Kidney (tissue), 22 donors: ENCODE measurements at places on chromosomes 12 and 14. TPM values are rescaled to one million over a fixed set of nuclear protein-coding genes. Genes with fewer than 3 reads are reported as not detected.

- DNase-seq, result no peak
These were observed 9.1 kb downstream of the CRACR2A start for GRCh38 chr12:3743803-3744202.

DNA sequence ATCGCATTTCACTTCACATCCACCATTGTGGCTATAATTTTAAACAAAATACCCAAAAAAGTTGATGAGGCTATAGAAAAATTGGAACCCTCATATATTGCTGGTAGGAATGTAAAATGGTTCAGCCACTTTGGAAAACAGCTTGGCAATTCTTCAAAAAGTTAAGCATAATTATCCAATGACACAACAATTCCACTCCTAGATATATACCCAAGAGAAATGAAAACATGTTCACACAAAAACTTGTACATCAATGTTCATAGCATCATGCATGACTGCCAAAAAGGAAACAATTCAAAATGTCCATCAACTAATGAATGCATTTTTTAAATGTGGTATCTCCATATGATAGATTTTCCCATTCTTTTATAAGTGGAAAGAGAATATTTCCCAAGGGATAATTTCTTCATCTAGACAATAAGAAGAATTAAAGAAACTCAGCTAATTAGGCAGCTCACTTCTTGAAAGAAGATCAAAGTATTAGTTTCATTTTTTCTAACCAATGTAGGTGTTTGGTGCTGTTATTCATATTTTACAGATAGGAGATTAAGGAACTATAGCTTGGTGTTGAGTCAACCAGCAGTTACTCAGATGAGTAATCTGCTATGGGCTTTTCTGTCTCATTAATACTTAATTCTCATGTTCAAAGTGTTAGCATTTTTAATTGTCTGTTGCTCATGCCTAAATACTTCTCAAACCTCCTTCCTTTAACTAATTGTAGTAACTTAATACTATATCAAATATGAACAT, 32.8 kb downstream of the YEATS4 start:
- DNase-seq, result no peak

- DNase-seq, result no peak
These were observed 88.7 kb upstream of the GRIP1 start for GRCh38 chr12:66767536-66767935.

- DNase-seq, result no peak
These were observed 2.1 kb upstream of the DNAJC22 start for GRCh38 chr12:49344486-49345050.

DNA sequence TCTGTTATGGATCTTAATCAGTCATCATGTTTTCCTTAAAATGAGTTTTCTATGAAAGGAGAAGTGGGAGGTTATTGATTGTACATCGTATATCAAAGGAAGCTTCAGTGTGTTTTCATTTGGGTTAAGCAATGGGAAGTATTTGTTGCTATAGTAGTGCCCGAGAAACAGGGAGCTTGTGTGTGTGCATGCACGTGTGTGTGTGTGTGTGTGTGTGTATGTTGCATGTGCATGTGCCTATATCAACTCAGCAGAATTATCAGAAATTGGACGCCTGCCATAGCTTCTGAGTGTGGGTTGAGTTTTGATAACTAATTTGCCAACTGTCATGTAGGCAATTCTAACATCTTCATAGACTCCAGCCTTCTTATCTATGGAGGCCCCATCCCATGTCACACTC, 246.1 kb upstream of the CRY1 start:
- no peak for DNase-seq

DNA sequence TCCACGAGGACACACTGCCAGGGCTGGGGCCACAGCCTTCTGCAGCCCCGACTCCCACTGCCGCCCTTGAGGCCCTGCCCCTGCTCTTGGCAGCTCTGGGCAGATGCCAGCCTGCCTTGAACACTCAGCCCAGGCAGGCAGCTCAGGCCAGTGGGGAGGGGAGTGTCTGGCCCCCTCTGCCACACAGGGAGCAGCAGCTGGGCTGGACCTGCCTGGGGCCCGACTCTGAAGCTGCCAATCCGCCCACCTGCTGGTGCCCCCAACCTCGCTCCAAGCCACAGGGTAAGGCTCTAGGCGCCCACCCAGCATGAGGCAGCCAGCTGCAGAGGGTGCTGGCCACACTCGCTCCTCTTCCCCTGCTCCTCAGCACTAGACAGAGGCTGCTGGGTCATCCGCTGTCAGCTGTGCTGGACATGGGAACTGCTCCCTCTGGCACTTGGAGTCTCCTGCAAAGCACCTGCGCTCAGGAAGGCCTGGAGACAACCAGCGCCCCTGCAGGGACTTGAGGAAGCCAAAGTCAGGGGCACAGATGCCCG, 24.6 kb upstream of the NUDT14 start:
- DNase-seq, result no peak

- no peak for DNase-seq
These were observed 1628.8 kb upstream of the SEL1L start for GRCh38 chr14:83162361-83162929.

DNA sequence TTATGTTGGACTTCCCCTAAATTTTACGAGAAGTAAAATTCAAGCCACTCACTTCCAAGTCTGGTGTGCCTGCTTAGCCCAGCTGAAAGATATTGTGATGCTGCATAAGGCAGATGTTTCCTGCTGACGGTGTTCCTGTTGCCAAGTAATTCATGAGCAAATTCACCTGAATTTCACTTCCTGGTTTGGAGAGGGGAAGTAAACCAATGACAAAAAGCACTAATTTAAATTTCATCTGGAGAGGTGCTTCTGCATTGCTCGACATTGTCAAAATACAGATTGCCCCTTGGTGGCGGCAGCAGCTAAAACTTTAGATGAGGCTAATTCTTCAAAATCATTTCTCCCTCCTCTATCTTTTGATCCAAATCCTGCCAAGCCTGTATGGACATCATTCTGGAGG, 281.1 kb downstream of the AACS start:
- no peak for DNase-seq

DNA sequence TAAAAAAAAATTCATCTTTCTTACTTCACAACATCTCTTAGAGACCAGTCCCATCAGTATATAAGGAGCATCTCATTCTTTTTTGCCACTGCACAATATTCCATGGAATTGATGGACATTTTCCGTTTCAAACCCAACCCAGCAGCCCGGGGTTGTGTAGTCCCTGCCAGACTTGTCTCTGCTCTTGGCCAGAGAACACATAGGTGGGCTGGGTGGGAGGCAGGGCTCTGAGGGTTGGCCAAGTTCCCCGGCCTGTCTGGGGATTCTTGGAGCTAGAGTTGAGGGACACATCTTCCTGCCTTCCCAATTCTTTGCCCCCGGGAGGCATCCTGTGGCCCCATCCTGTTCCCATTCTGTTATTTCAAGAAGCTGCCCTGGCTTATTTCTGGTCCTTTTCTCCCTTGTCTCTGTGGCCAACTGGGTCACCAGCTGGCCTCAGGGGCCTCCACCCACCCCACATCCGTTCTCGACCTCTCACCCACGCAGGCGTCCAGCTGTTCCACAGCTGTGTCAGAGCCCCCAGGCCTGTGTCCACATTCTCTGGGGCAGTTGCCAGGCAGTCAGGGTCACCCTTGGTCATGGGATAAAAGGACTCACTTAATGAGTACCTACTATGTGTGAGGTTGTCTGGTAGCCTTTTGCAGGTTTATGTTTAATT, 52.0 kb upstream of the CCDC63 start:
- peak; percentile 65 for DNase-seq

- no peak for DNase-seq
These were observed 235.4 kb downstream of the FSCB start for GRCh38 chr14:44271637-44272036.

DNA sequence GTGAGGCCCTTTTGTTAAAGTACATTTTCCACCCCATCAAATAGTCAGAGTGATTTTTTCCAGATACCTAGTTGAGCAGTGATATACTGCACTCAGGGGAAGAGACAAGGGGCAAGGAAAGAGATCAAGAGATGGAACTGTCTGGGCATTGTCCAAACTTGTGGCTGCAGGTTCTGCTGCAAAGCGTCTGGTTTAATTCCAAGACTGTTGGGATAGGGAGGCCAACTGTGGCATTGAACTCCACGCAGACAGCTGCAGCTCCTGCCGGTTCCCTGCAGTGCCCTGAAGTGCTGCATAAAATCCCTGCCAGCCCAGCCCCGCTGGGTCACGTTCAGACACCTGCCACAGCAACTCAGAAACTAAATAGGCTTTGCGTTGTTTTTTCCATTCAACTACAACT, 30.5 kb downstream of the RPH3A start:
- DNase-seq, result no peak

GRCh38 chr12:111156304-111156703, 212.6 kb downstream of the PHETA1 start:
- DNase-seq, result no peak

GRCh38 chr12:5309654-5310053, 122.3 kb upstream of the NTF3 start:
- peak; percentile 42 for DNase-seq

DNA sequence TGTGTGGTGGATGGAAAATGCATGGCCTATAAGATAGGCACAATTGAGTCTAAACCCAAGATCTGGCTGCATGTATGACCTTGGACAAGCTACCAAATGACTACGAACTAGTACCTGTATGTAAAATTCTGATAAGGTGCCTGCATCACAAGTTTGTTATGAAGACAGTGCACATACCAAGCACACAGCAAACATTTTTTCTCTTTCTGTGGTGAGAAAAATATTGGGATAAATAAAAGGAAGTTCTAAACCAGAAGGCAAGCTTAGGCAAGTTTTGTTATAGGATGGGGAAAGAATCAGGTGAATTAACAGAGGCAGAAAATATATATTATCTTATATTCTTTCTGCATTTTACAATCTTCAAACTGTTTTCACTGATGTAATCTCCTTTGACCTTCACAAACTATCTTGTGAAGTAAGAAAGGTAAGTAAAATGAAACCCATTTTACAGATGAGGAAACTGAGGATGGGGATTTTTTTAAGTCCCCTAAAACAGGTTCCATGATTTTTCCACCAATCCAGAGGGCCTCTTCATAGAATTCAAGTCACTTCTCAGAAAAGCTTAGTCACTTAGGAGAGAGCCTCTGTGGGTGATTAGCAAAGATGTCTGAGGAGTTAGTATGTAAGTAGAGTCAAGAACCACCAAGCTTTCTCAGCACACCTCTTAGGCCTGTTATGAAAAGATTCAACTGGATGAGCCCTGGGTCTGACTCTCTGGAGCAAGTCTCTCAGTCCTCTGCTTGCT, 132.0 kb upstream of the RAP1B start:
- DNase-seq, result no peak

GRCh38 chr12:127962303-127962702, 304.7 kb upstream of the TMEM132C start:
- no peak for DNase-seq

DNA sequence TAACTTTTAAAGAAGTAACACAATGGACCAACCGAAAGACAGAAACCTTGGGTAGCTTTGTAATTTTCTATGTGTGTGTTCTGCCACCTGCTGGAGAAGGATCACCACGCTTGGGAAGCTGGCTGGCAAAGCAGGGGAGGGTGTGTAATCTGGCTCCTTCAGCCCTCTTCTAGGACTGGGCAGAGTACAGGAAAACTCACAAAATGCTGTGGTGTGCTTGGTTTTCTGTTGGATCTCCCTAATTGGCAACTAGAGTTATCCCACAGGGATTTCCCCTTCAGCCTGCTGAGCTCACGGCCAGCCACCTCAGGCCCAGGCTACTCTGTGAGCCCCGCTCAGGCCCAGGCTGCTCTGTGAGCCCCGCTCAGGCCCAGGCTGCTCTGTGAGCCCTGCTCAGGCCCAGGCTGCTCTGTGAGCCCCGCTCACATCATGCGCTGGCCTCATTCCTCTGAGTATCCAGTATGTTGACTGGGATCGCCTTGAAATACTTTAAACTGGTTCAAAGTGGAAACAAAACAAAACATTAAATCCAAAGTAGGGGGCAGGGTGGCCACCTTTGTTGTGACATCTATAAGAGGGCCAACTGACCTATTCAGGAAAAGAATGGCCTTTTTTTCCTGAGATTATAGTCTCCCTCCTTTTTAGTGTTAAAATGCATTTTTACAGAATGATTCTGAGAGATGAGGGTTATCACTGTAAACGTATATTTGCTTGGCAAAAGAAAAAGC, 52.0 kb upstream of the RNU6-8 start:
- DNase-seq, result peak; percentile 85

GRCh38 chr12:125151284-125151683, 86.0 kb downstream of the AACS start:
- no peak for DNase-seq

DNA sequence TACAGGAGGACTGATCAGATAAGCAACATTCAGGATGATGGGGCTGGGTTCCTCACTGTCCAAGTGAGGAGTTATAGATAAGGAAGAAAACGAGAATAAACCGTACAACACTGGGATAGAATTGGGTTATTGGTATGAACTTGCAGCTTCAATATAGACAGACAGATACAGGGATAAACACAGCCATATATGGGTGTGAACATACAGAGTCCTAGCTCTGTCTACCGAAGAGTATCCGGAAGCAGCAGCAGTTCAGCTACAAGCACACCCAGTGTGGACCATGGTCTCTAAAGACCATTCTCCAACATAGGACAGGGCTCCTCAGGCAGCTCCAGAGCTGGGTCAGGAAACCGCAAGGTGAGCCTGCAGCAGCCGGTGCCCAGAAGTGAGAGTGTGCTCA, 40.8 kb downstream of the CDC42BPB start:
- no peak for DNase-seq

OLR1 gene
- 6.7 TPM for total RNA-seq

MYH7 gene
- 0.06 TPM for total RNA-seq

BEGAIN gene
- total RNA-seq, result 1.4 TPM

DPPA3 gene
- not detected for total RNA-seq

MDM2 gene
- 103 TPM for total RNA-seq

MUCL1 gene
- total RNA-seq, result not detected

TAS2R7 gene
- not detected for total RNA-seq

BDKRB2 gene
- total RNA-seq, result 16.1 TPM

TNFAIP2 gene
- 301 TPM for total RNA-seq

TAS2R9 gene
- total RNA-seq, result not detected

PIWIL1 gene
- 0.31 TPM for total RNA-seq
